NCI-H82 (cell line): ENCODE measurements at places on chromosomes 7 and 10.

DNA sequence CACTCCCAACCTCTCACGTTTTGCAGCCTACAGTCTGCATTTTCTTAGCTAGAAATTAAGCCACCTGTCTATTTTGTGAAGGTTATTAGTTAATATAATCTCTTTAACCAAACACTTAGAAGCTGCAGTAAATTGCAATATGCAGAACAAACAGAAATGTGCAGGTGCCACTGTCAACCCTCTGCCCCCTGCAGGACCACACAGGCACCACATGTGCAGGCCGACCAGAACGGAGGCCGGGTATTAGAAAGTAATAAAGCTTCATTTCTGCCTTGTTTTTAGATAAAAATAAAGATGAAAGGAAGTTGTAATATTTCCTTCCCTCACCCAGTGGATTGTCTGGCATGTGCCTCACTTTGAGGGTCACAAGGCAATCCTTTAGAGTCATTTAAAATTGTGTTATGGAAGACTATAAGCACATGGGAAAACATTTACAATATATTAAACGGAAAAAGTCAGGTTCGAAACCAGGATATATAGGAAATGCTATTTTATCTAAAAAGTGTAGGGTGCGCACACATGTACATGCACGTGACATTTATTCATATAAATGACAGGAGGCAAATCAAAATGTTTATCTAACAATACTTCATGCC, 158.2 kb downstream of the ARHGAP12 start:
- DNase-seq = peak; percentile 23

DNA sequence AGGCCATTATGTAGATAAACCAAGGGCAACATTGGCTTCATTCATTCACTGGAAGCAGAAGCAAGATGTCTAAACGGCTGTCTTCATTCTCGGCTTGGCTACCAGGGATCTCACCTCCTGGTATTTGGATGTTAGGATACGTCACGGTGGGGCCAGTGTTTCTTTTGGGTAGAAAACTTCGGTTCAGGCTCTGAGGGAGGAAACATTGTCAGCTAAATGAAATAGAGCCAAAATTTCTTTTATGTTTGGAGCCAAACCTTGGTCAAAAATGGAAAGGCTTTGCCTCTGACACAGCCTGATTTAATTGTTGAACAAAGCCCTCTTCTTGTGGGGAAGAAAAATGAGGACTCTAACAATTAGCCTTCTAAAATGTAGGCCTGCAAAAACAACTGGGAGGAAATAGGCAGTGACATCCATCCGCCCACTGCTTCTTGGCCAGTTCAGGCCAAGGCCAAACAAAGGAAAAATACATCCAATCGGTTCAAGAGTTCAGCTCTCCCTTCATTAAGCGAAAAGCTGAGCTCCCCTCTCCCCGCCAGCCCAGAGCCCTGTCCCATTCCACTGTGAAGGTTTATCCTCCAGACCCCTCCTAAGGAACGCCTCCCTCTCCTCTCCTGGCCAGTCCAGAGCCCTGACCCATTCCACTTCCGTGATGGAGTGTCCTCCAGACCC, 44.4 kb downstream of the PFKFB3 start:
- no peak for DNase-seq

DNA sequence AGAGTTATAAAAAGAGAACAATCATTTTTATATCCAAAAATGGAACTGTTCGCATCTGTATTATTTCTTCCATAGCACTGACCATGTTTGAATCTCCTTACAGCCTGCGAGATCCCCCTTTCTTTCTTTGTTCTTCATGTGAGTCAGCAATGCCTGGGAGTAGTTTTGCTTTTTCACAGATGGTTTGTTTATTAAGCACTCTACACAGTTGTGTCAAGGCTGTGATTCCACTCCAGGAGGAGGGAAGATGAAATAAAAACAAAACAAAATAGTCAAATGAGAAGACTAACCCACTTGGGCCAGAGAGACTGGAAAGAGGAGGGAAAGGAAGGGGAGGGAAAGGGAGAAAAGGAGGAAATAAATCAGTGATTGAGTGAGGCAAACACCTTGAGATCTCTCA, 7.8 kb downstream of the LIPF start:
- no peak for DNase-seq

GRCh38 chr7:37580376-37580775, 103.2 kb upstream of the GPR141 start:
- DNase-seq = no peak

DNA sequence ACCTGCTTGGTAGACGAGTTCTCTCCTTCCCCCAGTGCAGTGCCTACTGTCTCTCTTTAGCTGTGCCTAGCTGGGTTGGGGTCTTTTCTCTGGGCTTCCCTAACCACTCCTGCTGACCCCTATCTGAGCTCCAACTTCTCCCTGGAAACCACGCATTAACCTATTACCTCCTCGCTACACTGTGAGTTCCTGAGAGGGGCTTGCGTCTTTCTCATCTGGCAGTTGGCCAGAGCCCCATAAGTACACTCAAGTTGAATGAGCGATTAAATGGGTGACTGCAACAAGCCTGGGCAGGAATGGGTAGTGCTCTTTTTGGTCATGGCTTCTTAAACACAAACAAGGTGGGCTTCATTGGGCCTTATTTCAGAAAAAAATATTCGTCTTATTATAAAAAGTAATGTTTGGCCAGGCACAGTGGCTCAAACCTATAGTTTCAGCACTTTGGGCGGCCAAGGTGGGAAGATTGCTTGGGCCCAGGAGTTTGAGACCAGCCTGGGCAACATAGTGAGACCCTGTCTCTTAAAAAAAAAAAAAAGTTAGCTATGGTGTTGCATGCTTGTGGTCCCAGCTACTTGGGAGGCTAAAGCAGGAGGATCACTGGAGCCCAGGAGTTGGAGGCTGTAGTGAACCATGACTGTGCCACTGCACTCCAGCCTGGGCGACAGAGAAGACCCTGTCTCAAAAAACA, 41.4 kb downstream of the SYPL1 start:
- peak; percentile 11 for DNase-seq

DNA sequence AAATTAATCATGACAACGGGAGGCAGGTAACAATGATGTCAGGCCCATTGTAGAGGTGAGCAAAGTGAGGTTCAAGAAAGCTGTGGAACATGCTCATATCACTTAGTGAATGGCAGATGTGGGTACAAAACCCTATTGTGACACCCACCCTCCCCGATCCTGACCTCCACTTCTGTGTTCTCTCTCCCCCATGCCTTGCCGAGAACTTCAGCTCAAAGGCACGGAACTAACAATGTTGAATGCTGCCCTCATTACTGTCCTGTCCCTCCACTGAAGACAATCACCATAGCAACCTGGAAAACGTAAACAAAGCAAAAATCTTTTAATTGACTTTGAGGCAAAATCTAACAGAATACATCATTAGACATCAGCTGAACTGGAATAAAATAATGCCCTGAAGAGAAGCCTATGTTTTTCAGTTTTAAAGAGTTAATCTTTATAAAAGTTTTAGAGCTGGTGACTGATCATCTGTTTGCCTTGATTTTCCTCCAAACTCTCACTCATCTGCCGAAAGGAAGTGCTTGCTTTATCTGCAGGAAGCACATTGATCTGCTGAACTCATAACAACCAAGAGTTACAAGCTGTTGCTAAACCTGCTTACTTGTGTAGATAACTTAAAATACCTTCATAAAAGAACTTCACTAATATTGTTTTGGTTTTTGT, 133.6 kb downstream of the CUBN start:
- no peak for DNase-seq

DNA sequence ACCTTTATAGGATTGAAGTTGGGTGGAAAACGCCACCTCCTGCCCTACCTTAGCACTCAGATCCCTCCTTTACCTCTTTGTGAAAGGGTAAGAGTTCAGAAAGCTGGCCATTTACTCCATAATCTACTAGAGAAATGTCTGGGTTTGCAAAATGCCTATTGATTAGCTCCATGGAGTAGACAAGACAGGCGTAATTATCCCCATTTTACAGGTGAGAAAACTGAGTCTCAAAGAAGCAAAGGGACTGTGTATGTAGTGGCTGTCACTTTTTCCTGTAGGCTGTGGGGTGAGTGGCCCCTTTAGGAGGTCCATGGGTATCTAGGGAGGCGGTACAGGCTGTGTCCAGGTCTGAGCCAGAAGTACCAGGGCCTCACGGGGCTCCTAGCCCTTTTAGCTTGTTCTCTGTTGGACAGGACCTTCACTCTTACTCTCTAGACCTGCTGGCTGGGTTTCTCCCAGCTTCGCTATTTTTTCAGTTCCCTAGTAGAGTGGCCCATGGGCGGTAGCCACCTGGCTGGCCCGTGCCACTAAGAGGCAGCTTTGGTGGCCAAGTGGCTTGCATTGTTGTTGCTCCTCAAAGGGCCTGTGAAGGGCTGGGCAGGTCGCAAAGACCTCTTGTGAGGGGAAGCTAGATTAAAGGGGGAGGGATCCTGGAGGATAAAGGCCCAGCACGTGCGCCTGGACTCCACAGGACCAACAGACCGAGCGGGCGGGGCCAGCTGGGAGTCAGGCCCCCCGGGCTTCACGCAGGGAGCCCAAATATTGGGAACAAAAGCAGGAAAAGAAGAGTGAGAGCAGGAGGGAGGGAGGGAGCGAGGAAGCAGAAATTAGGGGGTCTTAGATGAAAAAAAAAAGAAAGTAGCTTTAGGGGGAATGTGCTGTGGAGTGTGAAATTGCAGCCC, 4.7 kb upstream of the PAX2 start:
- DNase-seq = no peak

- no peak for DNase-seq
These were observed 87.9 kb downstream of the WIPF3 start for GRCh38 chr7:29894256-29894655.

DNA sequence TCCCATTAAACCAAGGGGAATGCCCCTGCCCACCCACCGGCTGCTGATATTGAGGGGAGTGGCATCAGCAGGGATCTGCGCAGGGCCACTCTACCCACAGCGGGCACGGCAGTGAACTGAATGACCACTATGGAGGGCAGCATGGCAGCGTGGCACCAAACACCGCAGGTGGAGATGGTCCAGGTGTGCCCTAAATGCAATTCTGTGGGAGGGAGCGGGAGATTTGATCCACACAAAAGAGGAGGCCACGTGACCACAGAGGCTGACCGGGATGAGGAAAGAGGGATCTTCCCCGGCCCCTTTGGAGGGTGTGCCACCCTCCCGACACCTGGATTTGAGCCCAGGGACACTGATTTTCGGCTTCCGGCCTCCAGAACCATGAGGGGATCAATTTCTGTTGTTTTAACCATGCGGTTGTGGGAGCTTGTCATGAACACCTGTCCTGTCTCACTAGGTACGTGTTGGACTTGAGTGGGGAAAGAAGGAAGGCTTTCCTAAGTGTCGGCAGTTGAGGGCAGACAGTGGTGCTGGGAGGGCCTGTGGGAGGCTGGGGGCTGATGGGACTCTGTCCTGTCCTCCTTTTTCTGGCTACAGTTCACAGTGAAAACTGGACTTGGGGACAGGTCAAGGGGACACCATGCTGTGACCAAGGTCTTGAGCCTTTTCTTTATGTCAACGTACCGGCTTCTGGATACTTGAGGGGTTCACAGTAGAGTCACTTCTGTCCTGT, 66.1 kb downstream of the CFAP46 start:
- no peak for DNase-seq

- DNase-seq = no peak
These were observed 84.6 kb upstream of the PDGFA start for GRCh38 chr7:604001-604883.

DNA sequence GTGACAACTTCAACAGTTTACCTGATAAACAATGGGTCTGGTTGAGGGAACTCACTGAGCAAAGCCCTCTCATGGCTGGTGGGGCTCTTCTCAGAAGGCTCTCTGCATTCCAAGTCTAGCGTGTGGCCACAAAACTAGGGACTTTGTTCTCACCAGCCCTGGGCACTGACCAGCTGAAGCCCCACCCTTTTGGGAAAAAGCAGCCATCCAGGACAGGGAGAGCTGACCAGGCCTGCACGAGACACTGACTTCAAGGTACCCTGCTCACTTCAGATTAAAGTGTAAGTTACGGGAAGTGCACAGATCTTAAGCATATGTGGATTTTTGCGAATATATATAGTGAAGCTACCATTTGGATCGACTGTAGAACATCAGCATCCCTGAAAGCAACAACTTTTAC, 67.4 kb upstream of the LRRC4 start:
- no peak for DNase-seq

DNA sequence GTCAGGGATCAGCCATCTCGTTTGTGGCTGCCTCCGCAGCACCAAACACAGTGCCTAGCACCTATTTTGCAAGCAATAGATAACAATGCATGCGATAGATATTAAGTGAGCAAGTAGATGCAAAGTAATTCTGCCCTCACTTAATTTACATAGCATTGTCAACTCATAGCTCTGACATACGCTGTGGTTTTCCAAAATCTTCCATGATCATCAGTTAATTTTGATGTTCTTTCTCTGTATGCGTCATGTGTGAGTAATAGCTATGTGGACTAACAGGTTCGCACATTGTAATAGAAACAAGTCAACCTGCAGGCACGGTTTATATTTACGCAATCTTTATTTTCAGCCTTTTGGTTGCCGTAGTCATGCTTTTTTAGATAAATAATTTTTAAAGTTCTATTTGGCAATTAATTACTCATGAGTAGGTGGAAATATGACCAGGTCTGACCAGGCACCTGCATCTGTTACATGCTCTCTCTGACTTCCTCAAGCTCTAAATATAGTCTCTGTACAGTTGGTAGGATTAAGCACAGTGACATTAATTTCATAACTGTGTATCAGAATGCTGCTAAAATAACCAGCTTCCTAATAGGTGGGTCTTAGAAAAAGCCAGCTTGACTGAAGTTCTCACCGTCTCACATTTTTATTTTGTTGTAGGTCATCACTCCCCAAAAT, 13.3 kb downstream of the MAP3K8 start:
- DNase-seq = no peak
